ENCODE measurements at places on chromosomes 3 and 15. TPM values are rescaled to one million over a fixed set of nuclear protein-coding genes. Genes with fewer than 3 reads are reported as not detected.

UROC1 gene
- 0.14 TPM for polyA plus RNA-seq

SEMA6D gene
- 56.4 TPM for polyA plus RNA-seq

C3orf20 gene
- 0.08 TPM for polyA plus RNA-seq

DNA sequence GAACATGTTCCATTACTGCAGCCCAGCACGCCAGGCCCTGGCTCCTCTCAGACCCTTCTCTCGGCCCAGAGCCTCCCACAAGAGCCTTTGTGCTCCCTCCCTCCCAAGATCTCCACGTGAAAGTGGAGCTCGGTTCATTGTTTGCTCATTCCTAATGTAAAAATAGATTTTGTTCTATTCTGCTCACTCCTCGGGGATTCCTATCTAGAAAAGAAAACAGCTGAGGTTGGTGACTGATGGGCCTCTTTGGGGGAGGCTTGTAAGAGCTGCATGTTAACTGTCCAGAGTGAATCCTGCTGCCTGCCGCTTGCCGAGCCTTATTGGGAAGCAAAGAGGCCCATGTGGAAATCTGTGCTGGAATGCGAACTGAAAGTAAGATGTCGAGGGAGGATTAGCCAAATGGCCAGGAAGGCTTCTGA lies 267.1 kb downstream of the LRTM1 start:
- peak; percentile 82 for DNase-seq

DNA sequence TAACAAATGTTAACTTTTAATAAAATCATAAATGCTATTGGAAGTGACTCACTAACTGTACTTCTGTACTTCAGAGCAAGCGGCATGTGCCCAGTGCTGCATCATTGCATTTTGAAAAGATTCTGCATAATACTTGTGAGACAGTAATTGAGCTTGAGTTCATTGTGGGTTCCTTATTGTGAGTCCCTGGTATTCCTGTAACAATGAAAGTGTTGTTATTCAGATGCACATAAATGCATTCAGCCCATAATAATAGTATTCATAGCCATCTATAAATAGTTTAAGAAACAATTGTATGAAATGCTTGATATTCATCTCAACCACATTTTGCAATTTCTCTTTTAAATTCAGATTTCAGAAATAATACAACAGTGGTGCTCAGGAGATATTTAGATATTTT lies 976.4 kb downstream of the CADM2 start:
- DNase-seq = no peak
